ENCODE measurements at places on chromosomes 12 and 14.

DNA sequence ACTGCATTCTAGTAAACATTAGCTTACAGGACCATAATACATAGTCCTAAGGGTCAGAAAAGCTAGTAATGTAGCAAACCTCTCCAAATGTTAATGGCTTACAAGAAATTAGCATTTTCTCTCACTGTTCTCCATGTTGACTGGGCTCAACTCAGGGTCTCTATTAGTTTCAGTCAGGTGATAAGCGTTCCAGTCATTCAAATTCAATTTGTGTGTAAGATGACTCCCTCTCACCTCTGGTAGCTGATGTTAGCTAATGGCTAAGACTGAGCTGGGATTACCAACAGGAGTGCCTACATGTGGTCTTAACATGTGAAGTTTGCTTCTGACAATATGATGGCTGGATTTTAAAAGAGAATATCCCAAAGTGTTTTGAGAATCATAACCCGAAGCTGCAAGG, 630.5 kb upstream of the USP15 start:
- DNase-seq = no peak

GRCh38 chr12:31260840-31261239, 65.1 kb downstream of the SINHCAF start:
- no peak for DNase-seq

- no peak for DNase-seq
Measured at GRCh38 chr12:95820096-95820703, 29.6 kb upstream of the NTN4 start.

- no peak for DNase-seq
Measured at GRCh38 chr12:31887109-31887811, 72.0 kb upstream of the RESF1 start.

DNA sequence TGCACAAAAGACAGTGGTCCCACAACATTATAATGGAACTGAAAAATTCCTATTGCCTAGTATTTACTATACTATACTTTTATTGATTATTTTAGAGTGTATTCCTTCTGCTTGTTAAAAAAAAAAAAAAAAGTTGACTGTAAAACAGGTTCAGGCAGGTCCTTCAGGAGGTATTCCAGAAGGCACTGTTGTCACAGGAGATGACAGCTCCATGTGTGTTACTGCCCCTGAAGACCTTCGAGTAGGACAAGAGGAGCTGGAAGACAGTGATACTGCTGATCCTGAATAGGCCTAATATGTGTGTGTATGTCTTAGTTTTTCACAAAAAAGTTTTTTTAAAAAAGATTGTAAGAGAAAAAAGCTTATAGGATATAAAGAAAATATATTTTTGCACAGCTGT, 12.3 kb downstream of the UBE2N start:
- DNase-seq = no peak

DNA sequence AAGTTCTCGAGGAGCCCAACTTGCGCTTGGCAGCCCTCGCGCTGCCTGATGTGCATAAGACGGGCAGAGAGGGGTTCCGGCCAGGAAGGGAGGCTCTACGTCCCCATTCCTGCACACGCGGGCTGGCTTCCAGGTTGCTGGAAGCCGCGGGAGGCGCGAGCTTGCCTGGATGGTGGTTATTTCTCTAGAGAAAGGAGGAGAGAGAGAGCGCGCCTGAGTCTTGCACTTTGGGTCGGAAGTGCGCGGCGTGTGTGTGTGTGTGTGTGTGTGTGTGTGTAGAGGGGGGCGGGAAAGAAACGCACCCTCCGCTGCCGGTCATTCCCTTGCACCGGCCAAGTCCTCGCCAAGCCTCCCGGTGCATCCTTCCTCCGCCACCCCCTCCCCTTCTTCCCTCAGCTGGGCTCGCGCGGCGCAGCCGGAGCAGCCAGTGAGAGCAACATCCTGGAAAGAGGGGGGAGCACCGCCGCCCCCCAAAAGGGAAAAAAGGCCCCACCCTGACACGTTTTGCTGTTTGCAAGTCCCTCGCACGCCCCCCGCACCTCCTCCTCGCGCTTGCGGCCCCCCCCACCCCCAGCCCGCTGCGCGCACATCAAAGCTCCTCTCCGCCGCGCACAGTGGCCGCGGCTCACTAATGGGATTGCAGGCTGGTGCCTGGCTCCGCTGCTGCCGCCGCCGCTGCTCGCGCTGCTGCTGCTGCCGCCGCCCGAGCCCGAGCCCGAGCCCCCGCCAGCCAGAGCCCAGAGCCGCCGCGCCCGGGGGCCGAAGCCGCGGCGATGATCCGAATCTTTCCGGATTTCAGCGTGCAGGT, 4.4 kb upstream of the NPAS3 start:
- DNase-seq = no peak

GRCh38 chr12:30730011-30730410, 24.7 kb downstream of the CAPRIN2 start:
- no peak for DNase-seq

- DNase-seq = no peak
Measured at GRCh38 chr14:80475074-80475473, 263.8 kb upstream of the DIO2 start.

GRCh38 chr14:53375599-53375998, 222.5 kb upstream of the DDHD1 start:
- DNase-seq = no peak

GRCh38 chr14:71011479-71011878, 104.2 kb downstream of the PCNX1 start:
- DNase-seq = no peak

Measured in right atrium auricular region (tissue), 2 donors.